Activated T-helper 1 cell treated with Interleukin-2 at 50 U/mL for 16 hours (primary cell): ENCODE measurements at places on chromosomes 11 and 22.

DNA sequence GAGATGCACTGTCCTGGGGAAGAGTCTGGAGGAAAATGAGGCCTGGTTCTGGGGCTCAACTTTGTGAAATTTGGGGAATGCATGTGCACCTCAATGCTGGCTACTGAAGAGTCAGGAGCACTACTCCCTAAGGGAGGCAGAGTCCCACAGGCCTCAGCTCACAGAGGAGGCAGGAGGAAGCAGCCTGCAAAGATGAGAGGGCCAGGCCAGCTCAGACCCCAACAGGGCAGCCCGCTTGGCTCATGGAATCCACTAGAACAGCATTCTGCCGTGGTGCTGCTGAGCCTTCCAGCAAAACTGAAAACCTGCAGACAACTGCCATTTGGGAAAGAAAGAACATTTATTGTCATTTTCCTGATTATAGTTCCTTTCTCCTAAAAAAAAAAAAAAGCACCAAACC lies 300.5 kb downstream of the CTTN start:
- no peak for DNase-seq

GRCh38 chr22:38694049-38694448 lies 6.7 kb downstream of the JOSD1 start:
- DNase-seq, result no peak

DNA sequence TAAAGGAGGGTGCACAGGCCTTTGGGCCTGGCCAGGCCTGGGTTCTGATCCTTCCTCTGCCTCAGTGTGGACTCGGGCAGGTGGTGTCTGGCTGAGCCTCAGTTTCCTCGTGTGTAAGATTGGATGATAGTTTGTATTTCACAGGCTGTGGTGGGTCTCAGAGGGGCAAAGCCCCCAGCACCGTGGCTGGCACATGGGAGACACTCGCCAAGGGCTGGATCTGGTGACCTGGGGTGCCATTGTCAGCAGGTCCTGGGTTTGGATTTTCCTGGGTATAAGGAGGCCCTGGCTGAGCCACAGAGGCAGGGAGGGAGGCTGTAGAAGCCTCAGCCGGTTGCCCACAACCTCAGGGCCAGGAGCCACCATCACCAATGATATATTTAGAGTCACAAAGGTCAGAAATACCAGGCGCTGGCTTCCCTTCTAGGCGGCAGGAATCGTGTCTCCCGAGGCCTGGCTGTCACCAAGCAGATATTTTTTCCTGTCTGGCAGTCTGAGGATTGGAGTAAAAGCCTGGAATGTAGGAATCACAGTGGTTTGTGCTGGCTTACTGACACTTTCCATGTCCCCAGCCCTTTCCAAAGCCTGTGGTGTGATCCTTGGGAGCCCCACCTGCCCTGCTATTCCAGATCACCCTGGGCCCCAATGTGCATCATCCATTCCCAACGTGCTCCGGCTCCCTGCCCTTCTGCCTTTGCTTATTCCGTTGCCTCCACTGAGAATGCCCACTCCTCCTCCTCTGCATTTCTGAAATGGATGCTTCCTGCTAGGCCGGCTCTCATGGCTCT lies 15.6 kb downstream of the KCNC1 start:
- DNase-seq, result no peak

GRCh38 chr11:8256271-8257002 lies 7.2 kb downstream of the LMO1 start:
- no peak for DNase-seq

DNA sequence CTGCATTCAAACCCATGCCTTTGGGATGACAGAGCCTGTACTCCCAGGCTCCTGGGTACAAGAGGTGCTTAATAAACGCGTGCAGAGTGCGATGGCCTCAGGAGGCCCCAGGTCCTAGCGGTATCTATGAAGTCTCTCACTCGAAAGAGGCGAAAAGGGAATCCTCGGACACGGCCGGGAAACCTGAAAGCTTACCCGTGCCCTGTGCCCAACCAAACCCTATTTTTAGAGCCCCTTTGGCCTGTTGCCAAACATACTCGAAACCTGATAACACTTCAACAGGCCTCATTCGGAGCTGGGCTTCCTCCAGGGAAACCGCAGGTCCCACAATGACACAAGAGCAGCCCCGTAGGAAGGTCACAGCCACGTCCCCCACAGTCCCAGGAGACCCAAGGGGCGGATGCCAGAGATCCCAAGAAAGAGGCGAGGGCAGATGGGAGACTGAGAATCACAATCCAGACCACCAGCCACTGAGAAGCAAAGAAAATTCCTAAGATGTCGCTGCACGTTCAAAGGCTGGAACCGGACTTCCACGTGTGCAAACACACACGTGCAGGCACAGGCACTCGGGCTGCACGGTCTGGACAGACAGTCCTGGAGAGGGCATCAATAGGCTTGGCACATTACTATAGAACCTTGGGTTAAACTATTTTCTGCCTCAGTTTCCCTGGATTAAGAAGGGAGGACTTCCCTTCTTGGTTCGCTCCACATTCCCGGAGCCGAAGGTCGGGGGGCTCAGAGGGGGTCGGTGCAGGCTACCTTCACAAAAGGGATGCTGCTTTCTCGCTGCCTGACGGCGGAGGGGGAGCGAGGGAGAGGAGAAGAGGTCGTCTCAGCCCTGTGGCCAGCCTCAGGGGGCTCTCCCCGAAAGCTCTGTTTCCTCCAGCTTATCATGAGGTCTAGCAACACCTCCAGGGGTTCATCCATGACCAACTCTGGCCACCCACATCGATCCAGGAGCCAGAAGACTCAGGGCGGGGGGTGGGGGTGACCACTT lies 8.2 kb downstream of the PDGFB start:
- no peak for DNase-seq

DNA sequence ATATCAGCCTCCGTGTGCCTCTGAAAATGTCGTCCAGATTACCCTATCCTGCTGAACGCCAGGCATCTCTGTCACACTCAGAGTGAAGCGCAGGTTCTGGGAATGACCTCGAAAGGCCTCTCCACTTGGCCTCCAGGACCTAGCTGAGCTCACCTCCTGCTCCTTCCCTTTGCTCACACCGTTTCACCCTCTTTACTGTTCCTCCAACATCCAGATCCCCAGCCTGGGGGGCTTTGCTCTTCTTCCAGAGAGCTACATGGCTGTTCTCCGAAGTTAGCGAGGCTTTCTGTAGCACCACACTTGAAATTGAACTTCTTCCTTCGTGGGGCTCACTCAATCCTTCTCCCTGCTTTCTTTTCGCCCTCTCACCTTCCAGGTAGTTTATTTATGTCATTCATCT lies 27.9 kb downstream of the GLB1L2 start:
- DNase-seq, result no peak

- no peak for DNase-seq
Measured at GRCh38 chr11:83663446-83663845, 377.3 kb upstream of the CCDC90B start.

DNA sequence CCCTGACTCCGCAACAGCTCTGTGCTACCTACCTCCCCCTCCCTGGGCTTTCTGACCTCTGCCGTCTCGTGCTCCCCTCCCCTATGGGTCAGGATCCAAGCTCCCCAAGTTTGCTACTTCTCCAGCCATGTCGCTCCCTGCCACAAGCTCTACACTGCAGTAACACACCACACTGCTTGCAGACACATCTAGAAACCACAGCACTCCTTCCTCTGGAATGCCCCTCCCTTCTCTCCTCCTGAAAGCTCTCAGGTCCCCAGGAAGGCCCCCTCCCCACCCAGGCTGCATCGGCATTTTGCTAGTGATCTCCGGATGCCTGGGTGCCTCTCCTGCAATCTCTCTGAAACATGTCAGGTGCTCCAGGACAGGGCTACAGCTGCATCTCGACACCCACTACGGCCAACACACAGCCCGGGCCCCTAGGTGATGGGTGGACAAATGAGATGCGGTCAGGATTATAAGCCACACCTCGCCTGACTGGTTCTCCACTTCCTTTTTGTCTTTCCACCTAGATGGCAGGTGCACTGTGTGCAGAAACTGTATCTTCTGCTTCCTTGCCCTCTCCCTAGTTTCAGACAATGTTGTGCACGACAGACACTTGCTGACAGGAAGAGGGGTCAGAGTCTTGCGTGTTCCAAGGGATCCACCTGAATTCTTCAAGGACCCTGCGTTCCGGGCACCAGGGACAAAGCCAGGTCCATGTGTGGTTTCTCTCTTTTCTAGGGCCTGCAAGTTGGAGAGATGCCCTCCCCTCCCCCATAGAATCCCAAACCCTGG lies 22.9 kb downstream of the RPUSD4 start:
- DNase-seq, result no peak

- no peak for DNase-seq
Measured at GRCh38 chr11:41775296-41775695, 315.8 kb upstream of the LRRC4C start.

- DNase-seq, result no peak
Measured at GRCh38 chr11:72924568-72925190, 110.5 kb downstream of the ATG16L2 start.
